ENCODE measurements at places on chromosomes 5 and 9.

DNA sequence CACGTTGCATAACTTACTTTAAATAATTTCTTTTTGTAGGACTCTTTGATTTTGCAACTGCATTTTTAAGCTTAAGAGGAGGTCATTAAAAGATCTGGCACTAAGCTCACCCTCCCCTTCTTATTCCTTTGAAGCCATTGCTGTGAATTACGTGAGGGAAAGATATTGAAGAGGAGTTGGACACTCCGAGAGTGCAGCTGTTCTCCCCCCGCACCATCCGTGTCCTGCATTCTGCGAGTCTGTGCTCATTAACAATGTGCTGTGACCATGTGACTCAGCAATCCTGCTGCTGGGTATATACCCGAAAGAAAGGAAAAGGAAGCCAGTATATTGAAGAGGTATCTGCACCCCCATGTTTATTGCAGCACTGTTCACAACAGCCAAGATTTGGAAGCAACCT is 40.0 kb downstream of the NXNL2 start:
- DNase-seq: no peak

- no peak for DNase-seq
Measured at GRCh38 chr5:172828911-172829431, 5.1 kb upstream of the ERGIC1 start.

- DNase-seq: no peak
Measured at GRCh38 chr9:85013703-85014102, 344.2 kb downstream of the NTRK2 start.

- DNase-seq: no peak
Measured at GRCh38 chr5:143041972-143042770, 272.0 kb downstream of the ARHGAP26 start.

DNA sequence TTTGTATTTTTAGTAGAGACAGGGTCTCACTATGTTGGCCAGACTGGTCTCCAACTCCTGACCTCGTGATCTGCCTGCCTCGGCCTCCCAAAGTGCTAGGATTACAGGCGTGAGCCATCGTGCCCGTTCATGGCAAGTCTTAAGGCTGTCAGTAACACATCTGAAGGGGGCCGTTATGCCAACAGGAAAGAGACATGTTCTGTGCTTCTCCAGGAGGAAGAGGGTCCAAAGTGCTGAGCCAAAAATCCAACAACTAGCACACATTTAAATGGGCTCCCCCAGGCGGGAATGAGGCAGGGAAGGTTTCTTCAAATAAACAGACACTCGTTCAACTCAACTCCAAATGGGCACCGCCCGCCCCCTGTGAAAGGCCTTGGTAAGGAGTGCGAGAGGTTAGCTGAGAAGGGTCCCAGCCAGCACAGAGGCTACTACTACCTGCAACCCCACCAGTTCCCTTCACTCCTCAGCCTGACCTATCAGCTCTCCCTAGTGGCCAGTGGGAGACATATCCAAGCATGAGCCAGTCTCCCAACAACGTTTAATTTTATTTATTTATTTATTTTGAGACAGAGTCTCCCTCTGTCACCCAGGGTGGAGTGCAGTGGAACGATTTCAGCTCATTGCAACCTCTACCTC is 84.1 kb upstream of the DMRT1 start:
- no peak for DNase-seq

GRCh38 chr5:174609116-174609515 is 115.3 kb upstream of the MSX2 start:
- DNase-seq: no peak

DNA sequence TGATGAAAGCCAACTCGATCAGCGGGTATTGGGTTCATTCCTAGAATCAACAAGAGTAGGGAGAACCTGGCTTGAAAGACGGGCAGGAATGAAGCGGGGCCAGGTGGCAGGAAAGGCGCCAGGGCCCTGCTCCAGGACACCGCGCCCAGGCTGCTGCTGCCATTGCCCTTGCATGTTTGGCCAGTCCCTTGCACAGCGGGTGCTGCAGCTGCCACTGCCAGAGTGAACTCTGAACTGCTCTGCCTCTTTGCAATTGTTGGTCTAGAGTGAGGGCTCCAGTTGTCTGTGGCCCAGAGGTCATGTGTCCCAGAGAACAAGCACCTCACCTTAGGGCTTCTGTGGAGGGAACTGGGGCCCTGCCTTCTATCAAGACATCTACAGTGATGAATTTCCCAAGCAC is 24.0 kb upstream of the CARTPT start:
- DNase-seq: no peak

All from NCI-H1048 (cell line).